Forelimb muscle (tissue), 1 donor: ENCODE measurements at places on chromosomes 13 and 19. TPM values are rescaled to one million over a fixed set of nuclear protein-coding genes. Genes with fewer than 3 reads are reported as not detected.

CD79A gene
- 0.73 TPM for polyA plus RNA-seq

INSL3 gene
- polyA plus RNA-seq, result not detected

PRTN3 gene
- polyA plus RNA-seq, result 2.6 TPM

ZSCAN1 gene
- 0.91 TPM for polyA plus RNA-seq

RAD23A gene
- 137 TPM for polyA plus RNA-seq

MBD3L2 gene
- polyA plus RNA-seq, result not detected

IGFL1 gene
- polyA plus RNA-seq, result not detected

GPR180 gene
- 6.2 TPM for polyA plus RNA-seq

RDH8 gene
- not detected for polyA plus RNA-seq

SHISA7 gene
- 0.14 TPM for polyA plus RNA-seq

TPGS1 gene
- polyA plus RNA-seq, result 8.9 TPM

UNC13A gene
- polyA plus RNA-seq, result 0.10 TPM

FFAR2 gene
- polyA plus RNA-seq, result 0.09 TPM

JOSD2 gene
- polyA plus RNA-seq, result 24.6 TPM

IRGC gene
- not detected for polyA plus RNA-seq

ATP4B gene
- polyA plus RNA-seq, result 0.09 TPM

PRSS57 gene
- 0.44 TPM for polyA plus RNA-seq

LILRA2 gene
- polyA plus RNA-seq, result 0.81 TPM

FUT3 gene
- 0.25 TPM for polyA plus RNA-seq

MUC16 gene
- polyA plus RNA-seq, result not detected

SBK3 gene
- polyA plus RNA-seq, result not detected

ICAM4 gene
- 0.25 TPM for polyA plus RNA-seq

GPR4 gene
- 1.5 TPM for polyA plus RNA-seq

HOMER3 gene
- polyA plus RNA-seq, result 66.7 TPM

THSD1 gene
- polyA plus RNA-seq, result 18.4 TPM

GRIN3B gene
- polyA plus RNA-seq, result 0.13 TPM

RFX1 gene
- 5.8 TPM for polyA plus RNA-seq

NOVA2 gene
- polyA plus RNA-seq, result 3.6 TPM

PSG11 gene
- polyA plus RNA-seq, result 0.83 TPM

ADAMTSL5 gene
- polyA plus RNA-seq, result 16.5 TPM

WIZ gene
- polyA plus RNA-seq, result 31.2 TPM

IGFL3 gene
- not detected for polyA plus RNA-seq

SHANK1 gene
- 44.4 TPM for polyA plus RNA-seq

GJB6 gene
- polyA plus RNA-seq, result not detected

S1PR5 gene
- polyA plus RNA-seq, result 1.1 TPM

ODAD3 gene
- polyA plus RNA-seq, result 0.20 TPM

EPSTI1 gene
- polyA plus RNA-seq, result 1.5 TPM

CRX gene
- polyA plus RNA-seq, result 0.05 TPM

ERICH4 gene
- polyA plus RNA-seq, result 0.19 TPM

EBI3 gene
- 0.38 TPM for polyA plus RNA-seq

APC2 gene
- 0.91 TPM for polyA plus RNA-seq

CGB3 gene
- not detected for polyA plus RNA-seq

PSG7 gene
- not detected for polyA plus RNA-seq

DHDH gene
- polyA plus RNA-seq, result 0.54 TPM

PRR19 gene
- 0.49 TPM for polyA plus RNA-seq

SETDB2 gene
- 8.1 TPM for polyA plus RNA-seq

PTPRH gene
- 0.11 TPM for polyA plus RNA-seq

GNA15 gene
- polyA plus RNA-seq, result 1.6 TPM

TMEM190 gene
- polyA plus RNA-seq, result not detected

GPR18 gene
- 0.14 TPM for polyA plus RNA-seq

SELENOV gene
- polyA plus RNA-seq, result not detected

CKM gene
- polyA plus RNA-seq, result 3,869 TPM
